ENCODE measurements at places on chromosomes 1 and 21.

- DNase-seq: no peak
These were observed 3.8 kb downstream of the TAS1R3 start for GRCh38 chr1:1334835-1335234.

DNA sequence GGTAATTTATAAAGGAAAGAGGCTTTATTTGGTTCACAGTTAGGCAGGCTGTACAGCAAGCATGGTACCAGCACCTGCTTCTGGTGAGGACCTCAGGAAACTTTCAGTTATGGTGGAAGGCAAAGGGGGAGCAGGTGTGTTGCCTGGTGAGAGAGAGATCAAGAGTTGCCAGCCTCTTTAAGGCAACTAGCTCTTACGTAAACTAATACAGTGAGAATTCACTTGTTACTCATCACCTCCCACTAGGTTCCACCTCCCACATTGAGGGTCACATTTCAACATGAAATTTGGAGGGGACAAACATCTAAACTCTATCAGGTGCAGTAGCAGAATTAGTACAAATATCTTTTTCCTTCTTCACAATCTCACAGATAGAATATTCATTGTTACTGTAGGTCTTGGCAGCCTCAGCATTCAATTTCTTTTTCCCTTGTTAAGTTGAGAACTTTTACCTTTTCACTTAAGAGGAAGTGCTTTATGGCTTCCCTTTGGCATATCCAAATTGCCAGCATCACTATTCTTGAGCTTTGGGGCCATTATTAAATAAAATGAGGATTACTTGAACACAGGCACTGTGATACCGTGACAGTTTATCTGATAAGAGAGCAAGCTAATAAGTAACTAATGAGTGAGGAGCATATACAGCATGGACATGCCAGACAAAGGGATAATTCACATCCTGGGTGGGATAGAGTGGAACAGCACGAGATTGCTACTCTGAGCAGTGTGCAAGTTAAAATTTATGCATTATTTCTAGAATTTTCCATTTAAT lies 48.4 kb downstream of the MAGI3 start:
- no peak for DNase-seq

- peak; percentile 79 for DNase-seq
These were observed at the start of gene TMEM35B for GRCh38 chr1:34984793-34985608. TSS of gene TMEM35B (minus strand) at chr1:34985347. CDS start at chr1:34985305, 42 bp downstream.

DNA sequence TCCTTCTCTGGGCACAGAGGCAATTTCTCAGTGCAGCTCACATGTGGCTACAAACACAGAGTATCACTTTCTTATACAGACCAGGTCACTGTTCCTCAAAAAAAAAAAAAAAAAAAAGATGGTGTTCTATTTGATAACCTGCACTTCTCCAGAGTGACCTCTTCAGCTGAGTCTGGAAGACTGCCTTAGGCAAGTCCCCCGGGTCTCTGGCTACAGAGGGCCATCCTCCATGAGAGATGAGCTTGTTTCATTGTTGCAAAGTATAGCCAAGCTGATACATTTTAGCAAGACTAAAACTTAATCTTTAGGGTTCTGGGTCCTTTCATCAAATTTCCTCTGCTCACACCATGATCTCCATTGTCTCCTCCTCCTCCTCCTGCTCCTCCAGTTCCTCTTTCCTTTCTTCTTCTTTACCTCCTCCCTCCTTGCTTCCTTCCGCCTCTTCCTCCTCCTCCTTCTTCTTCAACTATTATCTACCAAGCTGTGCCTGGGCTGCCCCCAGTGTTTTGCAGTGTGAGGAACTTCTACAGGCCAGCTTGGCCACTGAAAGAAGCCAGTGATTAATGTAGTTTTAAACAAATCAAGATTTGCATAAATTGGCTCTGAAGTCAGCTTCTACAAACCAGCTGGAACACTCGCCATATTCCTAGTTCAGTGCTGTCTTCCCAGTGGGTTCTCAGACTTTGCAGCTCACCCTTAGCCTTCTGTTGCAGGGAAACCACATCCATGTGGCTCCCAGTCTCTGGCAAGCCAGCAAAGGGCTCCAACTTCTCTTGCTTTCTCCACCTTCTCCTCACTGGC lies 139.4 kb downstream of the RUNX1 start:
- no peak for DNase-seq

DNA sequence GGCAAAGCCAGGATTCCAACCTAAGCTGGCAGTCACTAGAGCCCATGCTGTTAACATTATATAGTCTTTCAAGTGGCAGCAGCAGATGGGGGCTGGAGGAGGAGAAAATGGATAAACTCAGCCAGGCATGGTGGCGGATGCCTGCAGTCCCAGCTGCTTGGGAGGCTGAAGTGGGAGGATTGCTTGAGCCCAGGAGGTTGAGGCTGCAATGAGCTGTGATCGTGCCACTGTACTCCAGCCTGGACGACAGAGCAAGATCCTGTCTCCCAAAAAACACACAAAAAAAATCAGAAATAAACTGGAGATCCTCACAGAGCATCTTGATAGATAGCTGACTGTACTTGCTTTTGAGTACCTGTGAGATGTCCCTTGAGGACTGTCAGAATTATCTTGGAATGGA lies 13.4 kb upstream of the WDR26 start:
- DNase-seq: no peak

Measured in stimulated activated naive CD4-positive, alpha-beta T cell treated with Interleukin-2 at 50 U/mL for 16 hours (primary cell).